Right renal pelvis (tissue), 4 donors: ENCODE measurements at places on chromosomes 2 and 18. TPM values are rescaled to one million over a fixed set of nuclear protein-coding genes. Genes with fewer than 3 reads are reported as not detected.

KYNU gene
- polyA plus RNA-seq: 6.2 TPM

NBAS gene
- 58.1 TPM for polyA plus RNA-seq

POMC gene
- polyA plus RNA-seq: 11.9 TPM

KCNG2 gene
- 0.15 TPM for polyA plus RNA-seq

DNAJC5G gene
- 1.1 TPM for polyA plus RNA-seq

SERPINB12 gene
- 0.04 TPM for polyA plus RNA-seq

SCN2A gene
- 2.5 TPM for polyA plus RNA-seq

NTSR2 gene
- not detected for polyA plus RNA-seq

CNDP1 gene
- 0.73 TPM for polyA plus RNA-seq

AMER3 gene
- 0.12 TPM for polyA plus RNA-seq

GPR45 gene
- polyA plus RNA-seq: 0.08 TPM

SLC5A7 gene
- 0.39 TPM for polyA plus RNA-seq

KCNF1 gene
- 1.2 TPM for polyA plus RNA-seq

COL6A3 gene
- 270 TPM for polyA plus RNA-seq

RAMP1 gene
- 5.4 TPM for polyA plus RNA-seq

APLF gene
- 3.2 TPM for polyA plus RNA-seq

EHD3 gene
- 39.5 TPM for polyA plus RNA-seq

FBLN7 gene
- 10.4 TPM for polyA plus RNA-seq

- DNase-seq: no peak
Observed at GRCh38 chr2:174322746-174323145, 12.0 kb upstream of the SP9 start.

DNA sequence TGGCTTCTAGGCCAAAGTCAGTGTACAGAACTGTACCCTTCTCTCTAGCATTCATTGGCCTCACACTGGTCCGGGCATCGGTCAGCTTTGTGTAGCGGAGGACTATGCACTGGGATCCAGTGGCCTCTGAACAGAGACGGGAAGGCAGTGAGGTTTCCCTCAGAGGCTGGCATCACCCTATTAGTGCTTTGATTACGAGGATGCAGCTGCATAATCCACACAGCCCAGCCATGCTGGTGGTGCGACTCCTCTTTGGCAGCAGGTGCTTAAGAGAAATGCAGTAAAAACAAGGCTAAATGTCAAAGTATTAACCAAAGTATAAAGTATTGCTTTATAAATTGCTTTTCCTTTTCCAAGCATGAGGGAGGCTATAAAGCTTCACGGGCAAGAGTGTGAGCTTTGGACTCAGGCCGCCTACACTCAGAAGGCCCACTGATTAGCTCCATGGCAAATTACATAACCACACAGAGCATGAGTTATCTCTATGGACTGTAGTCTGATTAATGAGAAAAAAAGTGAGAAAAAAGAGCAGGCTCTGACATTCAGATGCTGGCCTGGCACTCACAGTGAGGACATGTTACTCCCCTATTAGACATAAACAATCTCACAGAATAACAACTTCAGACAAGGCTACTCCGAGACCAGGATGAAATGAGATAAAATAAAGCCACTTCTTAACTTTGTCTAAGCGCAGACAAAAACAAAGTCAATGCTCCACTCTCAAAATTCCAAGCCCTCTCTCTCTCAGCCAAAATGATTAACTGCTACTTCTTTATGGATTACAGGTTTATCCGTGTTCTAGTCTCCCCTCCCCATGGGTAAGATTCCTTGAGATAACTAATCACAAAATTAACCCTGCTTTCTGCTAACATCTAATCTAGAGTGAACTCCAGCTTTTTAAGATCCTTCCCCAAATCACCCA lies 6.4 kb upstream of the CRYGC start:
- DNase-seq: no peak

DNA sequence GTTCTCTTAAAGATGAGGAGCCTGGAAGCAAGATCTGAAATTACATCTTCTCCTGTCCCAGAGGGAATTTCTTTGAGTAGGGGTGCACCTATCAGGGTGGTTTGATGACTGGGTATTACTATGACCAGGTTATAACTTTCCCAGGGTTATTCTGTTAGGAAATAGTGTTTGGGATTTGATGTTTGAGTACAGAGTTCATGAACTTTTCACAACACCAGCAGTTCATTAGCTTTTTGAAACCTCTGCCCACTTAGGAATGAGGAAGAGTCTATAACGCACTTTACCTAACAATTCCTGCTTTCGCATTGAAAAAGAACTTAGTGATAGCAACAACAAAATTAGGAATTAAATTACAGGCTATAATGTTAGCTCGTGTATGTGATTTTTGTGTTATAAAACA lies 58.6 kb downstream of the ALMS1 start:
- no peak for DNase-seq

DNA sequence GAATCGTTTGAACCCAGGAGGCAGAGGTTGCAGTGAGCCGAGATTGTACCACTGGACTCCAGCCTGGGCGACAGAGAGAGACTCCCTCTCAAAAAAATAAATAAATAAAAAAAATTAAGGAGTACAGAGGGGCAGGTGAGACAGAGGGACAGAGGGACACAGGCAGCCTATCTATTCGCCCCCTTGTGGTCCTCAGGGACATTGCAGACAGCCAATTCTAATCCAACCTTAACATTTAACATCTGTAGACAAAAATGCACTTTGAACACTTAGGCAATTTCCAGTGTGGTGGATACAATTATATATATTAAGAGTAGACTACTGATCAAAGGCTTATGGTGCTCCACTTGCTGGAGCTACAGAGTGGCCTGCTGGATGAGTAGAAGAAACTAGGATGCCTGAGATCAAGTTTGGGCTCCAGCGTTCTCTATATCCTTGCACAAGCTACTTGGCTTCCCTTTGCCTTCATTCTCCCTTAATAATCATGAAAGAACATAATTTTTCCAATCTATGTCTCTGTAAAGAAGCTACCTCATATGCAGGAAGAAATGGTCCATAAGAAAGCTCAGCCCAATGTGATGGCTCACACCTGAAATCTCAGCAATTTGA lies 8.2 kb upstream of the SMARCAL1 start:
- DNase-seq: no peak

GRCh38 chr2:225275443-225275842 lies 124.1 kb upstream of the NYAP2 start:
- no peak for DNase-seq

GRCh38 chr2:206647985-206648384 lies 5.7 kb downstream of the FAM237A start:
- DNase-seq: no peak

DNA sequence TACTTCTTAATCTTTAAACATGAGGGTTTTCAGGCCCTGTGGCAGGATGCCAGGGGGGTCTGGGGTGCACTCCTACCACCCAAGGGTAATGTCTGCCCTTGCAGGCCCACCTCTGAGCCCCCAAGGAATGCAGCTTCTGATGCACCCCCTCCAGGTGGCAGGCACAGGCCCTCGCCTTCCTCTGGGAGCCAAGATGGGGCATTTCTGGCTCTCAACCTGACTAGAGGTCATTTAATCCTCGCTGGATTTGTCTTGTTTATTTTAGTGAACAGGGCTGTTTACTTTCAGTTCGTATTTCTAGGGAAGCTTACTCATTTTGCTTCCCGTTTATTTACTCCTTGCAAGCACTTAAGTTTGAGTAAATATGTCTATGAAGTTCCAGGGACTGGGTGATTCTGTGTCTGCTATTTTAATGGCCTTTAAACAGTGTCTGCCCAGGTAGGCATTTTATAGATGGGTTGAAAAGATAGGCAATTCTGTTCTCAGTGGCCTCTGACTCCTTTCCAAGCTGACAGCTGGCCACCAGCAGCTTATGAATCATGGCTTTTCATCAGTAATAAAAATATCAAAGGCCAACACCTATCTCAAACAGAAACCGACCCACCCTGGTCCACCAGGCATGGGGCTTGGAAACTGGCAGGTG lies 11.1 kb upstream of the DNPEP start:
- DNase-seq: no peak

GRCh38 chr2:68667371-68667770 lies 24.0 kb downstream of the PROKR1 start:
- no peak for DNase-seq

GRCh38 chr18:44638034-44638540 lies 42.6 kb upstream of the SETBP1 start:
- no peak for DNase-seq

DNA sequence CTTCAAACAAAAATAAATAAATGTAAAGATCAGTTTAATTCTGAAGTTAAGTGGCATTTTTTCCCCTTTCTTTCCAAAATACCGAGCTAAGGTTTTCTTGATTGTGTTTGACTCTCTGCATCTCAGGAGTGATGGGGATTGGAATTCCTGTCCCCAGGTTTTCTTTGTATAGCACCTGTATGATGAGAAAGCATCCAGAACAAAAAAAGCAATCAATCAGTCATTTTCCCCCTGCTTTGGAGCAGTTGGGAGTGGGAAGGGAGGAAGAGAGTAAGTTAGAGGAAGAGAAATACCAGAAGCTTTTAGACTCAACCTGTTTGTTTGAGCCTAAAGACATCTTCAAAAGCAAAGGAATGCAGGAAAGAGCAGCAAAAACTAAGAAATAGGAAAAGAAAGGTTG lies 88.5 kb downstream of the RIF1 start:
- no peak for DNase-seq

- DNase-seq: peak; percentile 93
Observed at GRCh38 chr2:65432227-65433190, at the start of gene SPRED2. SPRED2 (minus strand) TSS chr2:65432599; CDS start chr2:65431987, 612 bp downstream.

GRCh38 chr2:118274841-118275510 lies 186.7 kb downstream of the INSIG2 start:
- no peak for DNase-seq

DNA sequence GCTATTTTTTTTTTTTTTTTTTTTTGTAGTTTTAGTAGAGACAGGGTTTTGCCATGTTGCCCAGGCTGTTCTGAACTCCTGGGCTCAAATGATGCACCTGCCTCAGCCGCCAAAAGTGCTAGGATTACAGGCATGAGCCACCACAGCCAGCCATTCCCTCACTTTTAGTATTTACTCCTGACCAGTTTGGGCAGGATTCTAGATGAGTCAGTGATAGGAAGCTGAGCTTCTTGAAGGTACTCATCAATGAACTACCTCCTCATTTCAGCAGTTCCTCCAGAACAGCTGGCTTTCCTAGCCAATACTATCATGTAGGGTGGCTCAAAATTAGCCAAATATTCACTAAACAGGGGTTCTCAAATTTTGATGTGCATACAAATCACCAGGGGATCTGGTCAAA lies 57.2 kb downstream of the CYBRD1 start:
- DNase-seq: no peak

- DNase-seq: no peak
Observed at GRCh38 chr2:74548285-74548899, 5.3 kb downstream of the LOXL3 start.

- no peak for DNase-seq
Observed at GRCh38 chr2:206562375-206562774, 79.9 kb upstream of the FAM237A start.

DNA sequence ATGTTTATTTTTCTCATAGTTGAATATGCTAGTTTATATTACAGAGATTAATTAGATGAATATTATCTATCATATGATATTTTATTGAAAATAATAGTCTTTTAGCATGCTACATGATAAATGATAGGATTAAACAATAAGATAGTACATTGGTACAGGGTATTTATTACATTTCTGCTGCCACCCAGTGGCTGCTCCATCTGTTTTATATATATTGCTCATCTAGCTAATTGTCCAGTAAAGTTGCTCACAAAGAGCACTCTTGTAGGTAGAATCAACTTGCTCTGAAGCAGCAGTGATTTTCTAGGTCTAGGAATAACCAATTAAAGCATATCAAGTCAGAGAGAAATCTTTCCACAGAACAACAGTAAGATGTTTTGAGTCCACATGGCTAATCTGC lies 183.3 kb downstream of the ASXL3 start:
- DNase-seq: no peak
